Thyroid gland (tissue), 4 donors: ENCODE measurements at places on chromosomes 5 and 9. TPM values are rescaled to one million over a fixed set of nuclear protein-coding genes. Genes with fewer than 3 reads are reported as not detected.

GRCh38 chr5:100598446-100598845, 63.3 kb downstream of the FAM174A start:
- no peak overlapping the region for H3K4me3 ChIP-seq
- H3K27ac ChIP-seq: no peak overlapping the region
- DNase-seq: no peak
- H3K27me3 ChIP-seq: no peaks in the 10 kb centered on the region
- no peaks in the 10 kb centered on the region for H3K36me3 ChIP-seq

DNA sequence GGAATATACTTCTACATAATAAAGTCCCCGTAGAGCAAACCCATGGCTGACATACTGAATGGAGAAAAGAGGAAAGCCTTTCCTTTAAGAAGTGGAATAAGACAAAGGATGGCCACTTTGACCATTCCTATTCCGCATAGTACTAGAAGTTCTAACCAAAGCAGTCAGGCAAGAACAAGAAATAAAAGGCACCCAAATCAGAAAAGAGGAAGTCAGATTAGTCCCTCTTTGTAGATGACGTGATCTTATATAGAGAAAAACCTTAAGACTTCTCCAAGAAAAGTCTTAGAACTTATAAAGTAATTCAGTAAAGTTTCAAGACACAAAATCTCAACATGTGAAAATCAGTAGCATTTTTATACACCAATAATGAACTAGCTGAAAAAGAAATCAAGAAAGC, 133.9 kb downstream of the GIN1 start:
- no peak for DNase-seq
- H3K27me3 ChIP-seq: no peaks in the 10 kb centered on the region
- no peak overlapping the region for H3K27ac ChIP-seq

DNA sequence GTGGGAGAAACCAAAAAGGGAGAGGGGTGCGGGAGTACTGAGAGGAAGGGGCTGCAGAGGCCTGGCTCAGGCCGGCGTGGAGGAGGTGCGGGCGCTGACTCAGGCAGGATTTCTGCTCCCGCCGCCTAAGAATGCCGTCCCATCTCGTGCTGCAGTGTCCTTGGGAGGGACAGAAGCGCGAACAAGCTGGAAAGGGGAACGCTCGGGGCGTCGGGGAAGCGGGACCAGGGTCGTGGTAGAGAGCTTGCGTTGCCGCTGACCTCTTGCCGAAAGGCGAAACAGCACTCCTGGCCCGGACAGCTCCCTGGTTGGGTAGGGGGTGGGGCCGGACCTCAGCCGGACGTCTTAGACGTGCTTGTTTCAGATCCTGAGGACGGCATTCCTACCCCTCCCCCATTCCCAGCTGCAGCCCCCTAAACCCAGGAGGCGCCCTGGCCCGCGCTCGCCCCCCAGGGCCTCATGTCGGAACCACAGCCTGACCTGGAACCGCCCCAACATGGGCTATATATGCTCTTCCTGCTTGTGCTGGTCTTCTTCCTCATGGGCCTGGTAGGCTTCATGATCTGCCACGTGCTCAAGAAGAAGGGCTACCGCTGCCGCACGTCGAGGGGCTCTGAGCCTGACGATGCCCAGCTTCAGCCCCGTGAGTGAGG, 1.1 kb downstream of the RELL2 start:
- no peaks in the 10 kb centered on the region for H3K36me3 ChIP-seq
- peak; percentile 64 for DNase-seq
- no peak overlapping the region for H3K27ac ChIP-seq
- H3K4me3 ChIP-seq: peak overlapping the region; percentile 70
- peaks cover 30% of the 10 kb centered on the region for H3K4me1 ChIP-seq

Gene BICD2
- total RNA-seq: 27.7 TPM

DNA sequence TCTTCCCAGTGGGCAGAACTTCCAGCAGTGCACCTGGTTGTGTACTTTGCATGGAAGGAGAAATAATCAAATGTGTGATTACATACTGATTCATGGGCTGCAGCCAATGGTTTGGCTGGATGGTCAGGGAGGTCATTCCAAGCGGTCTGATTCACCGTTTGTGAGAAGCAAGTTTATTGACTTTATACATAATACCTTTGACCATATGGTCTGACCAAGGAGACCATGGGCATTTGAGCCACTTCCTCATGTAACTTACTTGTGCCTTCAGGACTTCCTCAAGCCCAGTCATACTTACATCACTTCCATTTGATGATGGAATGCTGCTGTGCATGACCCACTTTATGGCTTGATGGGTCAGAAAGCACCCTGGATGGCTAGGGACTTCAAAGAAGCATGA, 41.1 kb downstream of the DAP start:
- DNase-seq: no peak
- peaks cover 5% of the 10 kb centered on the region for H3K36me3 ChIP-seq
- no peak overlapping the region for H3K27ac ChIP-seq

GRCh38 chr5:74173241-74173640, 467.3 kb downstream of the ENC1 start:
- H3K27me3 ChIP-seq: no peaks in the 10 kb centered on the region
- H3K4me1 ChIP-seq: no peaks in the 10 kb centered on the region
- no peak for DNase-seq
- H3K36me3 ChIP-seq: no peaks in the 10 kb centered on the region

DNA sequence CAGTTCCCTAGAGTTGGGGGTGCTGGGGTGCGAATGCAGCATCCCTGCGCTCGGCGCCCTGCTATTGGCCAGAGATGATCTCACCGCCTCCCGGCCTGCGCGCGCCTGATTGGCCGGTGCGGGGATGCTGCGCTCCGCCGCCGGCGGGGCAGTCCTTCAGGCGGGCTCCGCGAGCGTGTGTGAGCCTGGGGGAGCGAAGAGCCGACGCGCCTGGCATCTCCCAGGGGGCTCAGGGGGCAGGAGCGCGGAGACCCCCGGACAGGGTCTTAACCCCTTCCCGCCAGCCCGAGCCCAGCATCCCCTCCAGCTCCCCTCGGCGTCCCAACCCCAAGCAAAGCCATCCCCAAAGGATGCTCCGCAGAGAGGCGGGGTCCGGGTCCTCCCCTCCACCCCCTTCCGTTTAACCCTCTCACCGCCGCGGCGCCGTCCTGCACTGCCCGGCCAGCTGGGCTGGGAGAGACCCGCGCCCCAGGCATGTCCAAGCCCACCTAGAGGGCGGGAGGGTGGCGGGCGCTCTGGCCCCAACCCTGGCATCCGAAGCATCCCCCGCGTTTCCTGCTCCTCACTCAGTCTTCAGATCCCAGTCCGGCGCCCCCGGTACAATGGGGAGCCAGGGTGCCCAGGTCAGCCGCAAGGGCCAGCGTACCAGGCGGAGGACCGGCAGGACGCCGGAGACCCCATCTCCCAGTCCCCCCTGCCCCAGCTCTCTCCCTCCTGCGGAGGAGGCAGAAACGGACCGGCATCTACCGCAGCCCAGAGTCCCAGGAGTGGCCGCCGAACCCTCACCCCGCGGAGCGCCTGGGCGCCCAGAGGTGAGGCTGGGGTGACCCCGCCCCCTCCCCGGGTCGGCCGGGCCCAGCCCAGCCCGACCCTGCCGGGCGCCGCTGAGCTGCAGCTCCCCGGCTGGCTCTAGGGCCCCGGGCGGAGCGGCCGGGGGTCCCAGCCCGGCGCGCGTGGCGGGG, 19.3 kb upstream of the TOR2A start:
- H3K27ac ChIP-seq: no peak overlapping the region
- peaks cover 30% of the 10 kb centered on the region for H3K4me1 ChIP-seq
- H3K36me3 ChIP-seq: no peaks in the 10 kb centered on the region
- H3K27me3 ChIP-seq: peaks cover 5% of the 10 kb centered on the region

DNA sequence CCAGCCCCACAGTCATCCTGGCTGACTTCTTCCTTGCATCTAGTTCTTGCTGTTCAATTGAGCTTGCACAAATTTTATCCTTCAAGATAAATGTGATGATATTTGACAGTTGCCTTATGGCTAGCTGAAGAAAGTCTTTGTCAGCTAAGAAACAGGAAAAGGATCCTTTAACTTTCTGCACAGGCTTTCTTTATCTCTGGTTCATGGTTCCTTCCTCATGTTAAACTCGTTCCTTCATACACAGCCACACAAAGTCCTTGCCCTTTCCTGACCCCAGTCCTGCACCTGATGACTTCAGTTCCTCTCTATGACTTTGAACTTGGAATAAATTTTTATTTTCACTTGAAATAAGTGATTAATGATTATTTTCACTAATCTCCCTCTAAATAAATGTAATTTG, 132.5 kb upstream of the PRSS3 start:
- H3K36me3 ChIP-seq: no peaks in the 10 kb centered on the region
- H3K27ac ChIP-seq: no peak overlapping the region

Gene DBH
- not detected for total RNA-seq

DNA sequence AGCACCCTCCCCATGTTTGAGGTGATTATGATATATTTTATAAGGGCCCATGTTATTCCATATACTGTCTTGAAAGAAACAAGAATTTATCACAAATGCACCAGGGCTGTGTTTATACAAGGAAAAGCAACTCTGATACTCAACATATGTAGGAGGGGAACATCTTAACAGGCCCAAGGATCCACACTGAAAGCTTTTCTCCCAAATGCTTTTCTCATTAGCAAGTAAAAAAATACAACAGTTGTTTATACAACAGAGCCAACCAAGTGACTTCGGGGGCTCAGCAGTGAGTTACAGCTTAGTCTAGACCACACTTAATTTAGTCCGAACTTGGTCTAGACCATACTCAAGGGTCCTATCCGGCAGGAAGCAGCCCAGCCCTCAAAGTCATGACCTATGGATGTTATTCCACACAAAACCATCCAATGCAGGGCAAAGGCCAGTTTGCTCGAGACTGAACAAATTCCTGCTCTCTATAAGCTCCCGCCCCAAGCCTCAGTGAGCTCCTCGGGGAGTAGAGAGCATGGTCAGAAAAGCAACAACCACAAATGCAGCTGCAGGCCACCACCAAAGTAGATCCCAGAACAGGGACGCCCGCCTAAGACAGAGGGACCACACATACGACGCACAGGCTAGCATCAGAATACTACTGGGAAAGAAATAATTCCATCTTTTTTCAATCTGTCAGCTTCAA, 6.8 kb downstream of the GZMK start:
- no peak for DNase-seq
- no peaks in the 10 kb centered on the region for H3K27me3 ChIP-seq
- H3K4me3 ChIP-seq: no peak overlapping the region

DNA sequence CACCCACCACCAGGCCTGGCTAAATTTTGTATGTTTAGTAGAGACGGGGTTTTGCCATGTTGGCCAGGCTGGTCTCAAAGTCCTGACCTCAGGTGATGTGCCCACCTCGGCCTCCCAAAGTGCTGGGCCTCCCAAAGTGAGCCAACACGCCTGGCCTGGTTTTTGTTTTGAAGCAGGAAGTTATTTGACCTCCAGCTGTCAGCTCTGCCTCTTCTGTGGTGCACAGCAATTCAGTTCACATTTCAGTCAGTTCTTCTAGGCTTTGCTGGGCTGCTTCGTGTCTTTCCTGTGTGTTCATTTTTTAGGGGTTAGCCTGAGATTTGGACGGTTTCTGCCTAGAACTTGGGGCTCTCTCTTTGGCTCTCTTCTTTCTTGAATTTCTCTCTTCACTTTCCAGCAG, 8.9 kb downstream of the LCN1 start:
- H3K27ac ChIP-seq: no peak overlapping the region
- no peaks in the 10 kb centered on the region for H3K4me1 ChIP-seq
- no peak overlapping the region for H3K4me3 ChIP-seq
- no peaks in the 10 kb centered on the region for H3K27me3 ChIP-seq
- no peak for DNase-seq
- H3K36me3 ChIP-seq: no peaks in the 10 kb centered on the region

GRCh38 chr5:113112435-113112834, 135.8 kb downstream of the DCP2 start:
- H3K27me3 ChIP-seq: no peaks in the 10 kb centered on the region
- H3K36me3 ChIP-seq: no peaks in the 10 kb centered on the region
- no peak overlapping the region for H3K4me3 ChIP-seq
- H3K4me1 ChIP-seq: no peaks in the 10 kb centered on the region
- no peak overlapping the region for H3K27ac ChIP-seq

DNA sequence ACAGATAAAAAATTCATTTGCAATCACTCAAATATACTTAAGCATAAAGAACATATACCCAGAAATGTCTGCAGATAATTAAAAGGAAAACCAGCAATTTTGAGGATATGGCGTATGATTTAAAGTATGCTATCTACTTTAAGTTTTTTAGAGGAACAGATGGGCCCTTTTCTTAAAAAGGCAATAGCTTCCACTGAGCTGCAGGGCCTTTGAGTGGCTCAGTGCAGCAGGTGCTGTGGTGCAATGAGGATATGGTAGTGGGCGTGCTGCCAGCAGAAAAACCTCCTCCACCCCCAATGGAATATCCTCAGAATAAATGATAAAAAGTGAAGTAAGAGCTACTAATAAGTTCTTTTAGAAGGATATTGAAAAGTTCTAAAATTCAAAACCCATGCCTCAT, 814.5 kb downstream of the MTRR start:
- H3K27ac ChIP-seq: no peak overlapping the region
- no peaks in the 10 kb centered on the region for H3K4me1 ChIP-seq
- no peaks in the 10 kb centered on the region for H3K36me3 ChIP-seq
- no peak overlapping the region for H3K4me3 ChIP-seq
- no peaks in the 10 kb centered on the region for H3K27me3 ChIP-seq

- no peak for DNase-seq
- no peak overlapping the region for H3K4me3 ChIP-seq
- no peaks in the 10 kb centered on the region for H3K27me3 ChIP-seq
- H3K27ac ChIP-seq: no peak overlapping the region
- no peaks in the 10 kb centered on the region for H3K4me1 ChIP-seq
These were observed 174.8 kb upstream of the OR13F1 start for GRCh38 chr9:104329245-104329644.

Gene SLC1A1
- total RNA-seq: 48.4 TPM

GRCh38 chr5:160470437-160471361, 49.0 kb downstream of the PTTG1 start:
- H3K27me3 ChIP-seq: no peaks in the 10 kb centered on the region
- no peaks in the 10 kb centered on the region for H3K36me3 ChIP-seq
- no peak overlapping the region for H3K4me3 ChIP-seq
- DNase-seq: no peak
- peaks cover 28% of the 10 kb centered on the region for H3K4me1 ChIP-seq

DNA sequence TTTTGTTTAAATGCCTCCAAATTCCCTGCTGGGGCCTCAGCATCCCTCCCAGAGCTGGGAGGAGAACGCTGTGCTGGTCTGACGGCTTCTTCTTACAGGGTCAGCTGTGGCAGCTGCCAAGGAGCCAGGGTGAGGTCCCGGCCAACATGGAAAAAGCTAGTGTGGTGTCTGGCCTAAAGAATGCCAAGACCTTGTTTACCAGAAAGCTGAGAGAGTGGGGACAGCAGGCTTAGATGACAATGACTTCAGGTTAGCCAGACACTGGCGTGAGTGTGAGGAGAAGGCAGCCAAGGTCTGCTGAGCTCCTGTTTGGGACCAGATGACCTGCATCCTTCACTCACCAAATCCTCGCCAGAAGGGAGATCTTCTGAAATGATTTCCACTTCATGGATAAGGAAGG, 112.5 kb downstream of the CRB2 start:
- H3K36me3 ChIP-seq: no peaks in the 10 kb centered on the region
- no peaks in the 10 kb centered on the region for H3K27me3 ChIP-seq
- no peak overlapping the region for H3K4me3 ChIP-seq
- no peak overlapping the region for H3K27ac ChIP-seq
- no peak for DNase-seq
- no peaks in the 10 kb centered on the region for H3K4me1 ChIP-seq
